ENCODE measurements at places on chromosomes 16 and 17.

- DNase-seq: no peak
These were observed 251.7 kb upstream of the IRX3 start for GRCh38 chr16:54538276-54538675.

- DNase-seq: no peak
These were observed 5.8 kb downstream of the CHTF18 start for GRCh38 chr16:794091-794822.

- no peak for DNase-seq
These were observed 36.6 kb upstream of the SLC25A19 start for GRCh38 chr17:75325827-75326225.

DNA sequence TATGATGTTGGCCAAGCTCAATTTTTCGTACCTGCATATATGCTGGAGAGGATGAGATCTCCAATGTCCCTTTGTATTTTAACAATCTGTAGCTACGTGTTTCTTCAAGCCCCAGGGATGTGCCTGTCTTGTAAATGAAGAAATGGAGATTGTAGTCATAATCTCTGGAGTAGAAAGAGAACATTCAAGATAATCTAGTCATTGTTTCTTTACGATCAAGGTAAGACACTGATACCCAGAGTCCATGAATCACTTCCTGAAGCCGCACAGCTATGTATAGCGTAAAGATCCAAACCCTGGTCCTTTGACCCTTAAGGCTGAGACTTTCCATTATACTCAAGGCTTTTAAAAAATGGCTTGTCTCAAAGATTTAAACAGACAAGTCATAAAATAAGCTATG, 205.5 kb downstream of the HS3ST3B1 start:
- DNase-seq: no peak

DNA sequence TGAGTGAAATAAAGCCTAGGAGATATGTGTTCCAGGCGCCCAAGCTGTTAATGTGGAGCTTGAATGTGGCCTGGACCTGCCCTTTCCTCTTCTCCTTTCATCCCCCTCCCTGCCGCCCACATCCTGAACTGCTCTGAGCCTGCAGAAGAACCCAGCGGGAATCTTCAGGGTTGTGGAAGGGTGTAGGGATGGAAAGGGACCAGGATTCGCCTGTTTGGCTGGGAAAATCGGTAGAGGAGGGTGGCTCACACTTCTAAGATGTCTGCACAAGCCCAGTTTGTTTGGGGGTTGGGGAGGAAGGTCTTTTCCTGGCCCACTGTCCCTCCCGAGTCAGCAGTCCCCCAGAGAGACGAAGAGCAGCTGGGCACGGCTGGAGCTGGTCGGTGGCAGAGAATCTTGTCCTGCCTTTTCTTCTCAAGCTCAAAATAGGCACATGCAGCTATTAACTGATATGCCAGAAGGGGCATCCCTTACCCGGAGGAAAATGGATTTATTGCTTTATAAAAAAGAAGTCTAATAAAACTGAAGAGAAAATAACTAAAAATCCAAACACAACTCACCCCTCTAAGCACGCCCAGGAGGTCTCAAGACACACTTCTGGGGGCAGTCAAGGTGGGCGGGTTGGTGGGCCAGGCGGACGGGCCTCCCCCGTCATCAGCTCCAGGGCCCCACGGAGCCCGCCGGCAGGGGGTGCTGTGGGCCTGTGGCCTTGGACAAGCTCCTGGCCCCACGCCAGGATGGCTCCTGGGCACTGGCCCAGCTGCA, 11.5 kb upstream of the PITPNA start:
- no peak for DNase-seq

- no peak for DNase-seq
These were observed 10.0 kb upstream of the CLUH start for GRCh38 chr17:2721603-2722002.

DNA sequence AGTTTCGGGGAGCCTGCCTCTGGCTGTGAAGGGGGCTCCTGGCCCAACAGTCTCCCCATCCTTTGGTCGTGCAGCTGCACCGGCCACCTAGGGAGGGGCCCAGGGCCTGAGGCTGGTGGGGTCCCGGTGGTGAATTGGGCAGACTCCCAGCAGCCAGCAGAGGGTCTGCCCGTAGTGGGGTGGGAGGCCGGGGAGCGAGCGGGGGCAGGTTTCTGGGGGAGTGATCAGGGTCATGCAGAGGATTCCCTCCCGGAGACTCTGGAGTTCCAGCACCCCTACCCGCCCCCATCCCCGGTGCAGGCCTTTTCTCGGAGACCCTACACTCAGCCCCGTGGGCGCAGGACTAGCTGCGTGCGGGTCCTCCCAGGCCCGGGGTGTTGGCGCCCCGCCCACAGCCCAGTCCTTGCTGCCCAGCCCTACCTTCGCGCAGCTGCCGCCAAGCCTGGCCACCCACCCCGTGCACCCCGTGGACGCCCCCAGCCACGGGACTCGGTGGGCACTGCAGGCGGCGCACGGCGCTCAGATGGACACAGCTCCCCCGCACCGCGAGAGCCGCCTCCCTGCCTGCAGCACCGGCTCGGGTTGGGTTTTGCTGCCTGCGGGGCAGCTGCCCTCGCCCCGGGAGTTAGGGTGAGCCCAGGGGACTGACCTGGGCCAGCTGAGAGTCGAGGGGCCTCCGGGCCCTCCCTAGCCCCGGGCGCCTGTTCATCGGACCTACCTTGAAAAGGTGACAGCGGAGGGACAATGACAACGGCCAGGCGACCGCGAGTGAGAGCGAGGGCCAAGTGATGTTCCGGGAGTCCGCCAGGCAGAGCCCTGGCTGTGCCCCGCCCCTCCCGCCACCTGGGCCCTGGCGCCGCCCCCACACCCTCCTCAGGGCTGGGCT, at the start of gene GNG13:
GNG13 (minus strand) TSS at position 787 of the 886 bp plus-strand sequence. CDS start 1,657 bp downstream, outside the sequence.
- DNase-seq: no peak

GRCh38 chr17:12667299-12667958, 1.7 kb downstream of the MYOCD start:
- DNase-seq: no peak

GRCh38 chr16:3013491-3013951, 798 bp downstream of the CLDN9 start:
- no peak for DNase-seq

GRCh38 chr17:27282054-27282551, 11.8 kb upstream of the WSB1 start:
- DNase-seq: no peak

GRCh38 chr17:74838274-74838673, 21.4 kb downstream of the GRIN2C start:
- no peak for DNase-seq

DNA sequence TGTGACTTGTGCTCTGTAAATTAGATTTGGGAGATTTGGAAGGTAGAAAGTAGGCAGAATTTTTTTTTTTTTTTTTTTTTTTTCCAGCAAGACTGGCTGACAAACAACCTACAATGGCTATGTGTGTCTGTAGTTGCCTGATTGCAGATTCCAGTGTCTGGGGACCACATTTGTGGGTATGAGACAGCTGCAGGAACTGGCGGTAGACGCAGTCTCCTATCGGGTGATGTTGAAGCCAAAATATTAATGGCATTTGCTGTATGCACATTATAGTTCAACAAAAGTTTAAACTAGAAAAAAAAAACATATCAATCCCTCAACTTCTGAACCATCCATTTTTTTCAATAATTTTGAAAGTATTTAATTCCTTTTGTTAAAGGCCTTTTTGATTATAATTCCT, 665.2 kb downstream of the TOX3 start:
- DNase-seq: no peak

GRCh38 chr17:61239327-61239726, 160.3 kb upstream of the TBX2 start:
- DNase-seq: no peak

DNA sequence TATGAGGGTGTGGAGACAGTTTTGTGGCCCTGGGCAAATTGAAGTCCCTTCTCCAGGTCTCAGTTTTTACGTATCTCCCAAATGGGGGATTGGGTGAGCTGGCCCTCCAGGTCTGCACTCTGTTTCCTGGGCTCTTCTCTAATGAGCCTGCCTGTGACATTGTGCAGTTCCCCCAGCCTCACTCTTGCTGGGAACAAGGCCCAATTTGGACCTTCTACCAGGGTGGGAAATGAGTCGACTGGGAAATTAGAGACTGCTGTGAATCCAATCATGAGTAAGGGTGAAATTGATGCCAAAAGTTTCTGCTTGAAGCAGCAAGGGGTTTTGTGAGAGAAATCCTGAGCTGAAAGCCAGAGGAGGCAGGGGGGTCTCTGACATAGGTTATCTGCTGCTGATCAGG, 71.5 kb upstream of the KSR1 start:
- no peak for DNase-seq

- no peak for DNase-seq
These were observed 3.0 kb downstream of the PDILT start for GRCh38 chr16:20401475-20402016.

DNA sequence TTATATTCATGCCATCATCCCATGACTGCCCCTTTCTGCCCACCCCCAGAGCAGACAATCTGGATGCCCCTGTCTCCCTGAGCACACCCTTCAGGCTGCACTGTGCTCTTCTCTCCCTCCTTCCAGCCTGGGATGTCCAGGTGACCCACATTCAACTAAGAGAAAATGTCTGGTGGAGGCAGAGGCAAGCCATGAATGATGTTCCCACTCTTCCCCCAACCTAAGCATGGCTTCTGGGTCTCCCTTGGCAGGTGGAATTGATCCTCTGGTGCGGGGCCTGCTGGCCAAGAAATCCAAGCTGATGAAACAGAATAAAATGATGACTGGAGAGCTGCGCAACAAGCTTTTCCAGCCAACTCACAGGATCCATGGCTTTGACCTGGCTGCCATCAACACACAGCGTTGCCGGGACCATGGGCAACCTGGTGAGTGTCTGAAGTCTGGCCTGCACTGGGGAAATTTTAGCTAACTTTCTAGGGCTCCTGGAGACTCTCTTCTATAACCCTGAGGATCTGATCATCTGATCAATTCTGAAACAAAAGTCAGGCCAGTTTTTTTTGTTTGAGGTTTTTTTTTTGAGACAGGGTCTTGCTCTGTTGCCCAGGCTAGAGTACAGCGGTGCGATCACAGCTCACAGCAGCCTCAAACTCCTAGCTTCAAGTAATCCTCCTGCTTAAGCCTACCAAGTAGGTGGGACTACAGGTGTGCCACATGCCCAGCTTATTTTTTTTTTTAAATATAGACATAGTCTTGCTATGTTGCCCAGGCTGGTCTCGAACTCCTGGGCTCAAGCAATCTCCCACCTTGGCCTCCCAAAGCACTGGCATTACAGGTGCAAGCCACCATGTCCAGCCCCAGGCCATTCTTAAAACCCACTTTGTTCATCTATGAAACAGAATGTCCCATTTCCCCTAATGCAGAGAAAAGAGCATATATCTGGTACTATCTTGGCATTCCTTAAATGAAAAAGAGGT, 14.5 kb downstream of the MPO start:
- DNase-seq: no peak

- no peak for DNase-seq
These were observed 2.1 kb downstream of the CPD start for GRCh38 chr17:30380643-30381339.

- DNase-seq: no peak
These were observed 2051.3 kb downstream of the TP53TG3F start for GRCh38 chr16:35510701-35511100.
